ENCODE measurements at places on chromosomes 7 and 10.
A peak's percentile ranks its signal among the peaks of the same experiment; 100 is the strongest.

GRCh38 chr7:99021941-99022560, 121.9 kb downstream of the SMURF1 start:
- DNase-seq: no peak

DNA sequence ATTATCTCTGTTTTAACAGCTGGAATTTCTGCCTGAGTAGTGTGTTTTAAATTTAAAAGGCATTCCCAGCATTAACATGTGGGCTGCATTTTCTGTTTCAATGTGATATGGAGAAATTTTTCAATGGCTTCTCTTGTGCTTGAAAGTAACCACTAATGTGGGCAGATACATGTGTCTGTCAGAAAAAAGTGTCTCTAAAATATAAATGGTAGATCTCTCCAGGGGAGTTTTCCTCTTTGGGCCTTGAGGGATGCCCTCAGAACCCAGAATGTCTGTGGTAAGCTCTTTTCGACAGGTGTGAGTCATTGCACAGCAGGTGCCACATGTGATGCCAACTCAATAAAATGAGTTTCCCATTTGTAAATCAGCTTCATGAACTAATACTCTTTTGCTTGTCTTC, 221.1 kb downstream of the SEMA3E start:
- DNase-seq: no peak

DNA sequence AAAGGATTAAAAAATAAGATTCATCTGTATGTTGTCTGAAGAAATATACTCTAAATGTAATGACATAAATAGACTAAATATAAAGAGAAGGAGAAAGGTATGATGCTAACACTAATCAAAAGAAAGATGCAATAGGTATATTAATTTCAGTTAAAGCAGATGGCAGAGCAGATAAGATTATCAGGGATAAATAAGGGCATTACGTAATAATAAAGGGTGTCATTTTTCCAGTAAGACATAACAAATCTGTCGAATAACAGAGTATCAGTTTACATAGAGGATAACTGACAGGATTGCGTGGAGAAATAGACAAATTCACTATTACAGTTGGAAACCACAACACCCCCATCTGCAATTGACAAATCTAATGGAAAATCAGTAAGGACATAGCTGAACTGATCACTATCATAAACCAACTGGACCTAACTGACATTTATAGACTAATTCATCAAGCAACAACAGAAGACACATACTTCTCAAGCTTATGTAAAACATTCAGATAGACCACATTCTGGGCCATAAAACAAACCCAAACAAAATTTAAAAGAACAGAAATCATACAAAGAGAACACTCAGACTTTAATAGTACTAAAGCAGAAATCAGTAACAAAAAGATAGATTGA, 384.1 kb upstream of the COBL start:
- no peak for DNase-seq

GRCh38 chr7:127245607-127246006, 7.1 kb downstream of the GRM8 start:
- DNase-seq: no peak

DNA sequence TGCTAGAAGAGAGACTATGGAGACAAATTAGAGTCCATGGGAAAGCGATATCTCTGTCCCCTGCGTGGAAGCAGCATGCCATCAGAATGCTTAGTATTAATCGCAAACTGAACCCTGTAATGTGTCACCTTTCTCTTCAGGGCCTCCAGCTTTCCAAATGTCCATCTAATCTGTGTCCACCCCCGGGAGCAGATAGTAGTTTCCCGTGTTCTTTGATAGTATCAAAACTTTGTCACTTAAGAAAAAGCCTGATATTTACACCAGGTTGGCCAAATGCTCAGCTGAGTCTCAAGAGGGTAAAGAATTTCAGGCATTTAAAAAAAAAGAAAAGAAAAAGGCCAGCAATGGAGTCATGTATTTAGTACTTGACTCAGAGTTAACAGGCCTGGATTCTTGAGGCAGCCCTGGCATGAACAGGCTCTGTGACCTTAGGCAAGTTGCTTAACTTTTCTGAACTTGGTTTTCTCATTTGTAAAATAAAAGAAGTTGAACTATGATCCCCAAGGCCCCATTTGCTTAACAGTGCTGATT, 10.4 kb upstream of the GSAP start:
- DNase-seq: no peak

DNA sequence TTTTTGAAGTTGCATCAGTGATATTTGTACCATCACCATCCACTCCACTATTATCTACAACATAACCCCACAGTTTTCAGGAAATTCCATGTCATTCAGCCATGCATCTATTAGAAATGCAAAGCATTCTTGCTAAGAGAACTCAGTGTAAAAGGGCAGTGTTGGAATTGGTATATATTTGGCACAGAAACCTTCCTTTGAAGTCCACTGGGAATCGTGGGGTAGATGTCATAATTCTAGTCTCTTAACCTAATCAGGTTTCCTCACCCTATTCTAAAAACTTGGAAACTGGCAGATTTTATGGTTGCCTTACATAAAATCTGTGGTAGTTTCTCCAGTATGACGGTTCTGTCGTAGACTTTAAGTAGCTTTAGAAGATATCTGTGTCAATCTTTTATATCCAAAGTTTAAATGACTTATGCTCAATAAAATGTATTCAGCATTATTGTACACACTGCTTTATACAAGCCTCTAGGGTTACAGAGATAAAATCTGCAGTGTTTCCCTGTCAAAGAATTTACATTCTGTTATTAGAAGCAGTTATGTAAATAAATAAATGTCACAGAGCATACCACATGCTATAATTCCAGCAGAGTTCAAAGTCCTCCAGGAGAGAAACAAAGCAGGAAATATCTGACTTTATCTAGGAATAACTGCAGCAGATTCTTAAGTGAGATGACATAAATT, 704.4 kb upstream of the CELF2 start:
- DNase-seq: no peak

- DNase-seq: no peak
Measured at GRCh38 chr7:99193527-99194220, 14.2 kb downstream of the KPNA7 start.

DNA sequence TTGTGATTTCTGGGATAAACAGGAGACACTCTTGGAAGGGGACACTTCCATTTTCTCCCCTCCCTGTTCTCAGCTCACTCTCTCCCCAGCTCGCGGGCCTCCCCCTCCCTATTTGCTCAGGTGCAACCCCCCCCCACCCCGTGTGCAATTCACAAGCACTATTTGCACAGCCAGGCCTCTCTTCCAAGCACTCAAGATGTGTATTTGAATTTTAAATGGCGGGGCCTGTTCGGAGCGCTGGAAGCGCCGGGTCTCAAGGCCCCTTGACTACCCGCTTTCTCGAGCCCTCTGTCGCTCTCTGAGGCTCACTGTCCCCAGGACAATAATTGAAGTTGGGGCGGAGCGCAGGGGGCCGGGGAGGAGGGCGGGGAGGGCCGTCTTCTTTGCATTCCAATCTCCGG, 7.8 kb downstream of the SHH start:
- no peak for DNase-seq

- no peak for DNase-seq
Measured at GRCh38 chr10:7030134-7030855, 380.5 kb downstream of the SFMBT2 start.

- no peak for DNase-seq
Measured at GRCh38 chr10:96441987-96442643, 71.6 kb downstream of the TLL2 start.

DNA sequence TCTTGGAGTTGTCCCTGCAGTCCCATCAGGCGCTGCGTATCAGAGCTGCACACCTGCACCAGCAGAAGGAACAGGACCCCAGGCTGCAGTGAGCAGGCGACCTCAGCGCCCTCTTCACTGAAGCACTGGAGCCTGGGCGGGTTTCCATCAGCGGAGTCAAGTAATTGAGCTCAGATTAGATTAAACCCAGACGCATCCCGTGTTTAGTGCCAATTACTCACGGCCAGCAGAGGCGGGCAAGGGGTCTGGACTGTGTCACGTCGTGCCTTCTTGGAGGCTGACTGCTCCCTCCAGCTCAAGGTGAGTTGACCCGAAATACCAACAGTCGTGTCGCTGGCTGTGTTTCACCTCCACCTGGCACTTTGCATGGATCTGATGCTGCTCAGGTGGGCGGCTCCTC, 123.6 kb downstream of the CXCL12 start:
- DNase-seq: no peak

GRCh38 chr7:50771120-50772002, 11.3 kb downstream of the GRB10 start:
- peak; percentile 18 for DNase-seq

GRCh38 chr7:1086588-1087464, 1.1 kb upstream of the GPER1 start:
- DNase-seq: no peak

- no peak for DNase-seq
Measured at GRCh38 chr7:2886900-2887299, 42.8 kb upstream of the GNA12 start.

- DNase-seq: no peak
Measured at GRCh38 chr7:20249376-20249775, 32.2 kb upstream of the MACC1 start.

- no peak for DNase-seq
Measured at GRCh38 chr7:911791-912480, 35.6 kb downstream of the GET4 start.

GRCh38 chr7:90892213-90892612, 296.1 kb downstream of the CDK14 start:
- no peak for DNase-seq

GRCh38 chr10:80454513-80455460, 677 bp downstream of the TSPAN14 start:
- DNase-seq: no peak

DNA sequence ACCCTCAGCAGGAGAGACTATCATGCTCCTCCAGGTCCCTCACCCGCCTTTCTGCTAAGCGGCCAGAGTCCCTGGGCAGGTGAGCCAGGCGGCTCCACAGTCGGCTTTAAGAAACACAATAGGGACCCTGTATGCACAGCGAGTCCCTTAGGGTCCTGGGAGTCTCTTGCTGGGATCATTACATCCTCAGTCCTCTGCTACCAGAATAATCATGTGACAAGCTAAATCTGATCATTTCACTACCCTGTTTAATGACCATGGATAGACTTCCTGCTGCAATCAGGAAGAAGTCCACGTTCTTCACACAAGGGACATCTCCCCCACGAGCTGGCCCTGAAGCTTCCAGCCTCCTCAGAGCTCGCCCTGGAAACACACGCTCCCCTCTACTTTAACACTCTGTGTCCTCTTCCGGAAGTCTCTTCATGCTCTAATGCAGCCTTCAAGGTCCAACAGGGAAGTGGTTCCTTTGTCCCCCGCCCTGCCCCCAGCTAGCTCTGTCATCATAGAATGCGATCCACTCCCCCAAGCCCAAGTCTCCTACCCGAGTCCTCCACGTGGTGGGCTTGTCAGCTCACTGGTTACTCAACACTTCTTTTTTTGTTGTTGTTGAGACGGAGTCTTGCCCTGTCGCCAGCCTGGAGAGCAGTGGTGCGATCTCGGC, 101.5 kb downstream of the RNF216 start:
- no peak for DNase-seq

GRCh38 chr10:119090968-119091367, 10.4 kb upstream of the EIF3A start:
- no peak for DNase-seq

DNA sequence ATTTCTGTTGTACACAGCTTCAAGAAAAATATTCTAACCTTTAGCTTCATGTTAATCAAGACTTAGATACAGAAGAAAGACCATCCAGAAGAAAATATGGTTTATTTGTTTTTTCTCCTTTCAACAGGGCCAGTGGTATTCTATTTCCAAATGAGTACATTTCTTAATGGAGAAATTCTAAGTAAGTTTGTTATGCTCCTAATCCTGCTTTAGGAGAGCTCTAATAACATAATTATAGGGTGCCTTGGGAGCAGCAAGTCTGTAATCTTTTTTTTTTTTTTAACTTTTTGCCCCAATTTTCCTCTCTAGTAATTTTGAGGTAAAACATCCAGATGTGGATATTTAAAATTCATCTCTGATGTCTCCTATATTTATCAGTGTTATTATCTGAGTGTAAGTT, 98.1 kb downstream of the ADD3 start:
- no peak for DNase-seq

GRCh38 chr7:65287023-65287422, 86.6 kb upstream of the ZNF92 start:
- DNase-seq: no peak

DNA sequence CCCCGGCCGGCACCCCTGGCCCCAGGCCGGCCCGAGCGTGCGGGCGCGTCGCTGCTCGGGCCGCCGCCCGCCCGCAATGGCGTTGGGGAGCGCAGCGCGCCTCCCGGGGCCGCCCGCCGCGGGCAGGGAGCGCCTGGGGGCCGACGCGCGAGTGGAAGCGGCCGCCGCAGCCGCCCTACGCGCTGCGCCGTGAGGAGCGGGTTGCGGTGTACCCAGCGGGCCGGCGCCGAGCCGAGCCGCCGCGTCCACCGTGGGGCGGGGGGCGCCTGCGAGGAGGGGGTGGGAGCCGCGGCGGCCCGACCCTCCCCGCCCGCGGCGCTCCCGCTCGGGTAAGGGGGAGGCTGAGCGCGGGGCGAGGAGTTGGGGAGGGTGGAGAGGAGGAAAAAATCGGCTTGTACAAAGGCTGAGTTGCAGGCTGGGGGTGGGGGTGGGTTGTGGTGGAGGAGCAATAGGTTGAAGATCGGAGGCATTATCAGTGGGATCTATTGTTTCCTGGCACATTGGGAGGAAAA, 473 bp downstream of the PPP1R9A start:
- DNase-seq: no peak

- no peak for DNase-seq
Measured at GRCh38 chr7:116317907-116318306, 107.6 kb downstream of the TES start.

DNA sequence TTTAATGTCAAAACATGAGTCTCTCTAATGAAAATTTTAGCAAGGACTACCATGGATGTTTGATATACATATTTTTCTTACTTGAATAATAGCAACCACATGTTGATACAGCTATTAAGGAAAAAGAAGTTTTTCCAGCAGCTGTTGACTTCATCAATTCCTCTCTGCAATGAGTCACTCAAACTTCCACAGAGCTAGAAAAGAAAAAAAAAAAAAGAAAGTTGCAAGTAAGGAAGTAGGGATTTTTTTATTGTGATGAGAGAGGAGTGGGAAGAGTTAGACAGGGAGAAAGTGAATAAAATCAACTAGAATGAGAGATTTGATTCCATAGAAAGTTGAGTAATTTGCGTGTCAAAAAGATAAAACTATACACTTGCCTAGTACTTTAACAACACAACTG, 46.2 kb downstream of the CAV1 start:
- DNase-seq: no peak

DNA sequence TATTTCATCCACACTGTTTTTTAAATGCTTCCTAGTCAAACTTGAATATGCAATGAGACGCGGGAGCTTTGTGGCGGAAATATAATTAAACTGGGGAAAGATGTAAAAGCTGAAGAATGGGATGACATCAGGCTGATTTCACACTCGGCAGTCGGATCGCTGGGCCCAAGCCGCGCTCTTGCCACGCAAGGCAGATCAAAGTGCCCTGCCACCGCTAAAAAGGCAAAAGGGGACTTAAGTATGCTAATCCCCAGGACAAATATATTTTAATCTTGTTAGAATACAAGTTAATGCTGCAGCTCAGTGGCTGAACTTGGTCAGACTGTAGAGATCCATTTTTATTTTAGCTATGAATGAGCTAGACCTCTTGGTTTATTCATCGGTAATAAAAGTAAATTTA, 13.8 kb downstream of the EN2 start:
- no peak for DNase-seq

Data from cerebellar nuclear complex (tissue), 1 donor.